ENCODE measurements at places on chromosomes 3 and 15.

DNA sequence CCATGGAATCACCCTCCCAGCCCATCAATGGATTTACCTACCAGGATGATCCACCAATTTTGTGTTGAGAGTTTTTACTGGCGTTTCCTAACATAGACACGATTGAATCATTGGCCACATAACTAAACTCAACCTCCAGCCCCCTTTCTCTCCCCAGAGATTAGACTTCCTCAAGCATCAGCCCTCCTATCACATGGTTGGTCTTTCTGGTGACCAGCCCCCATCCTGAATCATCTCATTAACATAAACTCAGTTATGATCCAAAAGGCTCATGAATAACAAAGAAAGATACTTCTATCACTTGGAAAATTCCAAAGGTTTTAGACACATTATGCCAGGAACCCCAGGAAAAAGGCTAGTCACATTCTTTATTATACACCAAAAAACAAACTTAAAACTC is 21.2 kb downstream of the PRKAR2A start:
- DNase-seq = peak; percentile 54

- no peak for DNase-seq
These were observed 124.7 kb upstream of the NANOGP8 start for GRCh38 chr15:35209838-35210237.

DNA sequence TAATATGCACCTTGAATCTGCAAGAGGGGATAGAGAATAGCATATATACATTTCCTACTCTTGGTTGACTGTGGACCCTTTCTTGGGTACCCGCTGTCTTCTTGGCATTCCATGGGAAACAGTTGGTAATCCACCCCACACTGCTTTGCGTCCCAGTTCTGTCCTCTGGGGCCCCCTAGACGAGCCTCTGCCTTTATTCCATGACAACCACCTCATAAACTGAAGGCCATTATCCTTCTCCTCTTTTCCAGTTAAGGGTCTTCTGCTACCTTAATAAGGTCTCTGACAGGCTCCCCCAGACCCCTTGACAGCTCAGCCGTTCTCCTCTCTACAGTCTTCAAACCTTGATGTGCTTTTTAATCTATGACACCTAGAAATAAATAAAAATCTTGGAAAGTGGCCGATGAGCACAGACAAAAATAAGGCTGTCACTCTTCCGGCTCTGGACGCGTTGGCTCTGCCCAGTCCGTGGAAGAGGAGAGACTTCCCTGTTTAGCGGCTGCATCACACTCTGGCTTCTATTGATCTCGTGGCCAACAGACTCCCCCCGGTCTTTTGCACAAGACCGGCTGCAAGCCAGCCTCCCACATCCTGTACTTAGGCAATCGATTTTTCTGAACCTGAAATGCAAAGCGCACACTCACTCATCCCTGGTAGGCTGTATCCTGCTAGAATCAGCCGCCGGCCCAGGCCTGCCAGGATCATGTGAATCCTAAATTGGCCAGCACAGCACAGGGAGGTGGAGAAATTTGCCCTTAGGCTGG is 251.0 kb upstream of the TLE3 start:
- DNase-seq = peak; percentile 68

GRCh38 chr3:192171213-192171612 is 556.1 kb downstream of the FGF12 start:
- no peak for DNase-seq

DNA sequence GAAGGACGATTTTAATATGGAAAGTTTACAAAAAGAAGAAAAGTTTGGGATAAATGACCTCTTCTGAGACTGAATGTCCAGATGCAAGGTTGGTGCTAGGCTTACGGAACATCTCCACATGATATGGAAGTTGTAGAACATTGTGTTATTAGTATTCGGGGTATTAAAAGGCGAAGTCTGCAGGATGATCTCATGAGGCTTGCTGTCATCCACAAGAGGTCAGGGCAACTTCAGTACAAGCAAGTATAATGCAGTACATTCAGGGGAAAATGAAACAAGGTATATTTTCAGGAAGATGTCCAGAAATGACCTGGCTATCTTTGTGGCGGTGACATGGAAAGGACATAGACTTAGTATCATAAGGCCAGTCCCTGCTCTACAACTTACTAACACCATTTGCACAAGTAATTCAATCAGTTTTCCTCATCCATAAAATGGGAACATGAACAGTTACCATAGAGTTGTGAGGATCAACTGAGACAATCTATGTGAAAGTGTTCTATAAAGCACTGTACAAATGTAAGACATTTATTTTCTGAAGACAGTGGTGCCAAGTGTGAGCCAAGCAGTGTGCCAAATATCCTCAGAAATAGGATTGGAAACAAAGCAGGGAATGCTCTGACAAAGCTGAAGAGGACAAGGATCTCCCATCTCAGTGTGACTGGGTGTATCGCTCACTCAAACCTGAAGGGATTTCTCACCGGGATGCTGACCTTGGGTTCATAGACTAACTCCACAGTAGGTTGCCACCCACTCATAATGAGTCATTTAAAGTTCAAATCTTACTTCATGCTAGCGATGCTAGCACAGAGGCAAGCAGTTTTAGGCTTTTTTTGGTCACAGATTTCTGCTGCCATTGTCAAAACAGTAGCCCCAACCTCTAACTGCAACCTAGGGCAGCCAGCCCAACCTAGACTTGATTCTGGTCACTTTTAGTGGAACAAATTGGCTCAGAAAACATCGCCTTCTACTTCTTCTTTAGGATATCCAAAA is 118.3 kb downstream of the TIGIT start:
- DNase-seq = no peak

DNA sequence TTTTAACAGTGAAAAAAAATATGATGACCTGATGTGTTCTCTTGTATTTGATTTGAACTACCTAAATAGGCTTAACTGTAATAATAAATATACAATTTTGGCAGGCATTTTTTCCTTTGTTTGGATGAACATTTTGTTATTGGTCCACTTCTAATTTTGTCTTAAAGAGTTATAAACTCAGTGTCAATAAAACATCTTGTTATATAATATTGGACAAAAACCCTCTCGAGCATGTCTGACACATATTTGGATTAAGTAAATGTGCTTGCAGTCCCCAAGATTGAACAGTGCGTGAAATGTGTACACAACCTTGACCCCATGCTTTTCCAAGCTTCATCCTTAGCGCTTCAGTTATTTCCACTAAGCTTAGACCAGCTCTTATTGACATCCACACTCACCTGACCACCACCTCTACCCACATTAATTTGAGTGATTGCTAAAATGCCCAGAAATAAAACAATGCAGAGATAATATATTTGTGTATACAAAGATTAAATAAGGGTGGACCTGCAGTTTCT is 131.7 kb upstream of the ZBED2 start:
- no peak for DNase-seq

GRCh38 chr15:42384597-42384996 is 25.3 kb downstream of the CAPN3 start:
- DNase-seq = no peak

DNA sequence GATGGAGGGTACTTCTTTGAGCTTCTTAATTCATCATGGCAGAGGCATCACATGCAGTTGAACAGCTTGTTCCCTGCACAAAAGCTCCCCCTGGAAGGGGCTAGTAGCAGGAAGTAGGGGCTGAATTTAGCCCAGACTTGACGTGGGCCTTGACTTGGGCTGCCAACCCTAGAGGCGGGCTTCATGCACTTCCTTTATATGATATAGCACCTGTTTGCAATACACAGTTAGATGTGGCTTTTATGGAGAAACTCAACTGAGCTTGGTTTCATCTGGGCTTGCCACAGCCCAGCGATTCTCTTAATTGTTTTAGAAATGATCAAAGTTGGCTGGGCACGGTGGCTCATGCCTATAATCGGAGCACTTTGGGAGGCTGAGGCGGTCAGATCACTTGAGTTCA is 33.7 kb upstream of the ADGRG7 start:
- DNase-seq = no peak

GRCh38 chr15:72203507-72203837 is 5.9 kb upstream of the GRAMD2A start:
- no peak for DNase-seq

DNA sequence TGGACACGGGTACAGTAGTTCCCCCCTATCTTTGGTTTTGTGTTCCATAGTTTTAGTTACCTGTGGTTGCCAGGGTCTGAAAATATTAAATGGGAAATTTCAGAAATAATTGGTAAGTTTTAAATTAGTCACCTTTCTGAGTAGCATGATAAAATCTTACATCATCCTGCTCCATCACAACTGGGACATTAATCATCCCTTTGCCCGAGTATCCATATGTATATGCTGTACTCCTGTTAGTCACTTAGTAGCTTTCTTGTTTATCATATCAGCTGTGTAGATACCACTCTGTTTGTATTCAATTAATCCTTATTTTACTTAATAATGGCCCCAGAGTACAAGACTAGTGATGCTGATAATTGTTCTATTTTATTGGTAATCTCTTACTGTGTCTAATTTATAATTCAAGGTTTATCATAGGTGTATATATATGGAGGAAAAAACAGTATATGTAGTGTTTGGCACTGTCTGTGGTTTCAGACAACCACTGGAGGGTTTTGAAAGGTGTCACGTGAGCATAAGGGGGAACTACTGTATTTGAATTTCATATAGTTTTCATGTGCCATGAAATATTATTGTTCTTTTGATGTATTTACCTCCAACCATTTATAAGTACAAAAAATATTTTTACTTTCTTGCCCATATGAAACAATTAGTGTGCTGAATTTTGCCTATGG is 41.4 kb downstream of the CTDSPL2 start:
- no peak for DNase-seq
